Hematopoietic multipotent progenitor cell treated with erythropoietin and hydrocortisone succinate and interleukin-3 and kit ligand, for 4 days (in vitro differentiated cells): ENCODE measurements at places on chromosomes 13 and 19.

GRCh38 chr13:100403675-100404074 is 184.9 kb downstream of the GGACT start:
- no peak for DNase-seq

- DNase-seq, result no peak
These were observed 58.6 kb downstream of the LIG4 start for GRCh38 chr13:108156749-108157148.

DNA sequence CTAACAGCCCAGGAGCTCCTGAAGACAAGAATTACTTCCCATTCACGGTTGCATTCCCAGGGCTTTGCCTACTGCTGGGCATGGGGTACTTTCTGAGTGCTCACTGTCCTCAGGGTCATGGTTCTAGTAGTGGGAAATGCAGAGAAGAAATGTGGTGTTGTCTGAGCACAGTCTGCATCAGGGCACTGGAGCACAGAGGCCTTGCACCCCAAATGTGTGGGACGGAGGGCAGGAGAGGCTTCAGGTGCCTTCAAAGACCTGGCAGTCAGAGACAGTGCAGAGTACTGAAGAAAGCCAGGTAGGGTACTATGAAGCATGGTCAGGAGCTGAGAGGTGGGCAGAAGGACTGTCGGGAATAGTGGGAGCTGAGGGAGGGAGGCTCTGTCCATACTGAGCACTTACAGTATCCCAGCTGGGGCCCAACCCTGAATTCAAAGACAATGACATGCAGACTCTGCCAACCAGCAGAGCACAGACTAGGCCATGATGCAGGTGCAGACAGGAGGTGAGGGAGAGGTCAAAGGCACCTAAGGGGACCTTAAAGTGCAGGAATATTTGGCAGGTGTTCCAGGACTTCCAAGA is 144.4 kb downstream of the USP12 start:
- no peak for DNase-seq

- peak; percentile 80 for DNase-seq
These were observed 13.7 kb downstream of the WBP4 start for GRCh38 chr13:41075034-41075433.

DNA sequence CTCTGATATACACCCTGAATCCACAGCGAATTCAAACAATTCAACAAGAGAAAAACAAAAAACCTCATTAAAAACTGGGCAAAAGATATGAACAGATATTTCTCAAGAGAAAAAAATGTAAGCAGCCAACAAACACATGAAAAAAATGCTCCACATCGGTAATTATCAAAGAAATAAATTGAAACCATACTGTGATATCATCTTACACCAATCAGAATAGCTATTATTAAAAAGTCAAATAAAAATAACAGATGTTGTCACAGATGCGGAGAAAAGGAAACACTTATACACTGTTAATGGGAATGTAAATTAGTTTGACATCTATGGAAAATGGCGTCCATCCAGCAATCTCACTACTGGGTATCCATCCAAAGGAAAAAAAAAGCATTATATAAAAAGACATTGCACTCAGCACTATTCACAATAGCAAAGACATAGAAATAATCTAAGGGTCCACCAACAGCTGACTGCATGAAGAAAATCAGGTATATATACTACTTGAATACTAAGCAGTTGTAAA is 1495.0 kb upstream of the PCDH20 start:
- DNase-seq, result no peak

DNA sequence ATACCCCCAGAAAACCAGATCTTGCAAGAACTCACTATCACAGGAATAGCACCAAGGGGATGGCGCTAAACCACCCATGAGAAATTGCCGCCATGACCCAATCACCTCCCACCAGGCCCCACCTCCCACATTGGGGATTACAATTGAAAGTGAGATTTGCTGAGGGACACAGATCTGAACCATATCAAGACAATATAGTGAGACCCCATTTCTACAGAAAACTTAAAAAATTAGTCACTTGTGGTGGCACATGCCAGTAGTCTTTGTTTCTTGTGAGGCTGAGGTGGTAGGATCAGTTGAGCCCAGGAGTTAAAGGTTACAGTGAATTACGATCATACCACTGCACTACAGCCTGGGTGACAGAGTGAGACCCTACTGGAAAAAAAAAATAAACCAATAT is 9.7 kb downstream of the DNAJC15 start:
- DNase-seq, result no peak

- no peak for DNase-seq
These were observed 24.7 kb downstream of the RASA3 start for GRCh38 chr13:114107686-114108081.

- peak; percentile 88 for DNase-seq
These were observed 279.8 kb downstream of the DNAJC15 start for GRCh38 chr13:43303033-43303729.

- DNase-seq, result no peak
These were observed 90.1 kb downstream of the ERCC5 start for GRCh38 chr13:102935896-102936321.

- DNase-seq, result no peak
These were observed 55.4 kb downstream of the INTS6 start for GRCh38 chr13:51397262-51397941.

GRCh38 chr13:113452942-113453901 is at the start of gene ADPRHL1:
Gene ADPRHL1 (minus strand): TSS chr13:113453488. CDS start chr13:113453437, 51 bp downstream.
- DNase-seq, result no peak

GRCh38 chr13:67156723-67157060 is 73.4 kb downstream of the PCDH9 start:
- no peak for DNase-seq

DNA sequence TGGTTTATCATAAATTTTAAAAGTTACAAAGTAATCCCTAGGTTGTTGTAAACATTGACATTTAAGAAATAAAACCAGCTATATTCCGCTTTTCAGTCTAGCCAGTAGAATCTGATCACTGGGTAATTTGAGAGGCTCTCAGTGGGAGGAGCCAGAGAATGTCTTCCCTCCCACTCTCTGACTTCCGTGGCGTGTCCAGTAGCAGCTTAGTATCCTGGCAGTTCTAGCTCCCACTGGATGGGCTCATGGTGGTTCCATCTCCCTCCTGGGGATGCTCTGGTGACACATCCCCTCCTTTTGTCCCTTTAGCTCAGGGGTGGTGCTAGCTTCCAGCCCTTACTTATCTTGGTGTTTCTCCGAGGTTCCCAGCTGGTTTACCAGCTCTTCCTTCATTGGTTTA is 34.5 kb downstream of the MTUS2 start:
- no peak for DNase-seq

DNA sequence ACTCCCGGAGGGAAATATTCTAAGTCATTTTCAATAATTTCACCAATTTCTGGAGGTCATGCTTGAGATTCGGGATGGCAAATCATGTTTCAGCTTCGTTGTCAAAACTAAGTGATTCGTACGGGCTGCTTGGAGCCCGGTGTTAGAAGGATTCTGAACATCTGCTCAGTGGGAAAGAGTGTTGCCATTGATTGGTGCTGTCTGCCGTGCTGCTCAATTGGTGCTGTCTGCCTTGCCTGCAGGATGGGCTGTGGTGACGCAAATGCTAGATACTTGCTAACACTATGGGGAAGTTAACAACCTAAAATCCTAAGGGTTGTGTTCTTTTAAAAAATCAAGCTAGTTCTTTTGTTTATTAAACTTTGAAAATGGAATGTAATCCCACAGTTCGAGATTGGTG is 17.3 kb upstream of the CACNG8 start:
- DNase-seq, result peak; percentile 24

GRCh38 chr13:89790696-89791095 is 1556.8 kb upstream of the MIR17HG start:
- DNase-seq, result no peak

- DNase-seq, result no peak
These were observed 45.2 kb upstream of the AMER2 start for GRCh38 chr13:25217023-25217885.

- DNase-seq, result no peak
These were observed 20.1 kb upstream of the IGFL1 start for GRCh38 chr19:46209472-46209871.

- DNase-seq, result no peak
These were observed 25.6 kb downstream of the ADGRE3 start for GRCh38 chr19:14649020-14649419.

GRCh38 chr19:30743011-30743410 is 370.8 kb downstream of the ZNF536 start:
- DNase-seq, result no peak

DNA sequence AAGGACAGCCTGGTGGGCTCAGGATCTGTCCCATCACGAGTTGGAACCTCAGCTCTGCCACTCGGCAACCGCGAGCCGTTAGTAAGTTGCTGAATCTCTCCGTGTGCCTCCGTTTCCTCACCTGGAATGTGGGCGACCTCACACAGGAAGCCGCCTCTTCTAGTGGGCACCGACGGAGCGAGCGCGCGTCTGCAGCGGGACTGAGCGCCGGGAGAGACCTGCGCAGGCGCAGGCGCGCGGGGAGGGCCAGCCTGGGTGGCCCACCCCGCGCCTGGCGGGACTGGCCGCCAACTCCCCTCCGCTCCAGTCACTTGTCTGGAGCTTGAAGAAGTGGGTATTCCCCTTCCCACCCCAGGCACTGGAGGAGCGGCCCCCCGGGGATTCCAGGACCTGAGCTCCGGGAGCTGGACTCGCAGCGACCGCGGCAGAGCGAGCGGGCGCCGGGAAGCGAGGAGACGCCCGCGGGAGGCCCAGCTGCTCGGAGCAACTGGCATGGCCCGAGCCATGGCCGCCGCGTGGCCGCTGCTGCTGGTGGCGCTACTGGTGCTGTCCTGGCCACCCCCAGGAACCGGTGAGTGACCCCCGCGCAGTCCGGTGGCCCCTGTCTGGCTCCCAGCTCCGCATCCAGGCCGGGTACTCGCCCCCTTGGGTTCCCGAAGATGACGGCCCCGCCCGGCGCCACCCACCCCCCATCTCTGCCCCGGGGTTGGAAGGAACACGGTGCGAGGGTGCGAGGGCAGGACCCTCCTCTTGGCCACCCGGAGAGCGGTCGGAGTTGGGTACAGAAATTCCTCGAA is at the start of gene PVR:
TSS of gene PVR (plus strand) at position 306 of the 797 bp plus-strand sequence. CDS start at position 493, 187 bp downstream.
- peak; percentile 84 for DNase-seq

DNA sequence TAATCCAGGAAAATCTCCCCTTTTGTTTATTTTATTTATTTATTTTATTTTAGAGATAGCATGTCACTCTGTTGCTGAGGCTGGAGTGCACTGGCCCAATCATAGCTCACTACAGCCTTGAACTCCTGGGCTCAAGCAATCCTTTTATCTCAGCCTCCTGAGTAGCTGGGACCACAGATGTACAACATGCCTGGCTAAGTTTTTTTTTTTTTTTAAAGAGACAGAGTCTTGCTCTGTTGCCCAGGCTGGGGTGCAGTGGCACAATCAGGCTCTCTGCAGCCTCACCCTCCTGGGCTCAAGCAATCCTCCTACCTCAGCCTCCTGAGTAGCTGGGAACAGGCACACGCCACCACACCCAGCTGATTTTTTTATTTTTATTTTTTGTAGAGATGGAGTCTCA is 6.3 kb upstream of the PDCD2L start:
- DNase-seq, result no peak

DNA sequence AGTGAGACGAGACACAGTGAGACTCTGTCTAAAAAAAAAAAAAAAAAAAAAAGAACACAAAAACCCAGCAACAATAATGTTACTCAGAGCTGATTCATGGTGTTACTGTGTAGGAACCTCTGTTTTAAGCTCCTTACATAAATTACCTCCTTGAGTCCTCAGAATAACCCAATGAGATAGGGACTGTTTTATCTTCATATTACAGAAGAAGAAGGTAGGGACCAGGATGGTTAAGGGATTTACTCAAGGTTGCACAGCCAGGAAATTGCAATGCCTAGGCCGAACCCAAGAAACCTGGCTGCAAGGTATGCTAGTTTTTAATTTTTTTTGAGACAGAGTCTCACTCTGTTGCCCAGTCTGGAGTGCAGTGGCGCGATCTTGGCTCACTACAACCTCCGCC is 1.5 kb upstream of the DAND5 start:
- DNase-seq, result no peak
